ENCODE measurements at places on chromosomes 1 and 21.

DNA sequence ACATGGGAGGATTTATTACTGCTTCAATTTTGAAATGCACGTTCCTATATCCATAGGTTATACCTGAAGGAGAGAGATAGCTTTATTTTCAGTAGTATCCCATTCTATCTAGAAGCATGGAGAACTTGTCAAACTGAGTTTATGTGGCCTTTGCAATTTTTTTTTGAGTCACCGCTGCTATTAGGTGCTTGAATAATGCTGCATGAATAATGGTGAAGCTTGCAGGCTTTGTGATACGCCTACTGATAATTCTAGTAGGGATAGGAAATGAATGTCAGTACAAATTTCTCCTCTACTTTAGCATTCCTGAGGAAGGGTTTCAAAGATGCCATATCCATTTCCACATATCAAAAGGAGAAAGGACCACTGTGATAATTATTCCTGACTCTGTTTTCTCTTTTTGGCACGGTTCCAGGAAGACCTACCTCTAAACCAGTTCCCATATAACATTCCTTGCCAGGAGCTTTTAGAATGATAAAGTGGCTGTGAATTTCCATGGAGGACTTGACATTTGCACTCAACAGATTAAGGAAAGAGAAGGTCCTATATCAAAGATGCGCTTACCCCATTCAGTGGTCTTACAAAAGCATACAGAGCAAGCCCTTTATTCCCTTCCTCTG is 83.5 kb downstream of the SPATA46 start:
- DNase-seq: no peak

GRCh38 chr1:67991546-67991945 is 58.9 kb downstream of the DIRAS3 start:
- DNase-seq: no peak

DNA sequence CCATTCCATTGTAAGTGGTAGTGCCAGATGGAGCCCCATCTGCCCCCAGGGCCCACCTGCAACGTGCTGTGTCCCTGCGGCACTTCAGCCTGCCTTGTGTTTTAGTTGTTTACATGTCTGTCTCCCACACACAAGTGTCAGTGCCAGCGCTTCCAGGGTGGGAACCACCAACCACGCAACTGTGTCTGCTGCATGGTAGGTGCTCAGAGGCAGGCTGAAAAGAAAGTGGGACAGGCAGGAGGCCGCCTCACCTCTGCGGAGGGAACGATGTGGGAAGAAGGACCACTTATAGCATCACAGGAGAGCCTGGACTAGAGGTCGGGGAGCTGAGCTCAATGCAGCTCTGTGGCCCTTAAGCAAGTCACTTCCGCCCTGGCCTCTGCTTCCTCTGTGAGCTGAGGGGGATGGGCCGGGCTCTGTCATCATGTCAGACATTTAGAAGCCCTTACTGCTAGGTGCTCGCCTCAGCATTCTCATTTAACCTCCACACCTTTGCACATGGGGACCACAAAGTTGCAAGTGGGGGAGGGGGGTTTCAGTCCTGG is 17.9 kb downstream of the SLC9A1 start:
- peak; percentile 79 for DNase-seq

DNA sequence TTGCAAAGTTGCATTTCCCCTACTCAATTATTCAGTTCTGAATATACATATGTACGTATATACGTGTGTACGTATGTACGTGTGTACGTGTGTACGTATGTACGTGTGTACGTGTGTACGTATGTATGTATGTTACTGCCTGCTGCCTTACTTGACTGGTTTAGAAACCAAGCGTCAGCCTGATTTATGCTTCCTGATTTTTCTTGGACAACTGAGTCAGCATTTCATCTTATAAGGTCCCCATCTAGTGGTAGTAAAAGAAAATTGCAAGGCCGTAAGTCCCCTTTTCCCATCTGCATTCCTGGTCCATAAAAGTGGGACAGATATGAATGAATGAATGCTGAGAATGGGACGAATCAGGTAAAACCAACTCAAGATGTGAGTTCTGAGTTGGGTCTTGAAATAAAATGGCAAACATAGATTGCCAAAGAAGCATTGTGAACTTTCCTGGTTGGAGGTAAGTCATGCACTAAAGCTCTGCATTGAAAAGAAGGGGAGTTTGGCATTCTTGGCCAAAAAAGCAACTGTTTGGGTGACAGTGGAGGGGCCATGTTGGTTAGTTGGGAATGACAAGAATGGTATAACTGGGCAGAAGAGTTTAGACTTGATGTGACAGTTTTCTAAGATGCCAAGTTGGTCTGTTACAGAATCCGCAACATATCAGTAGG is 76.4 kb upstream of the DNAH14 start:
- no peak for DNase-seq

GRCh38 chr1:54108156-54108555 is 44.6 kb downstream of the CDCP2 start:
- DNase-seq: no peak

GRCh38 chr21:44955141-44955797 is 15.4 kb downstream of the SLX9 start:
- DNase-seq: no peak

DNA sequence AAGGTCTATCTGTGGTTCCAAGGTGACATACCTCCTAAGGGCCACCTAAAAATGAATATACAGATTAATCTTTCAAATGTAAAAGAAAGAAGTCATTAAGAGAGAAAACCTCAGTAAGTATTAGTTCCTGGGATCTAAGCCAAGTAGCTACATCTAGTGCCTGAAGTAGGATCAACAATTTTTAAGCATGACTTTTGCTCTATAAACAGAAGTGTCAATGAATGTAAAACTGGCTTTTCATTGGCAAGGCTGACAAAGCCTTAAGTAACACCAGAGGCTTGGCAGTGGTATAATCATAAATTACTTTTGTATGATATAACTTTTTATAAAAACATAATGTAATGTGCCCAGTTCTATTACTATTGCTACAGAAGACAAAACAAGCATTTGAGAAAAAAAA is 12.2 kb upstream of the ACADM start:
- DNase-seq: no peak

DNA sequence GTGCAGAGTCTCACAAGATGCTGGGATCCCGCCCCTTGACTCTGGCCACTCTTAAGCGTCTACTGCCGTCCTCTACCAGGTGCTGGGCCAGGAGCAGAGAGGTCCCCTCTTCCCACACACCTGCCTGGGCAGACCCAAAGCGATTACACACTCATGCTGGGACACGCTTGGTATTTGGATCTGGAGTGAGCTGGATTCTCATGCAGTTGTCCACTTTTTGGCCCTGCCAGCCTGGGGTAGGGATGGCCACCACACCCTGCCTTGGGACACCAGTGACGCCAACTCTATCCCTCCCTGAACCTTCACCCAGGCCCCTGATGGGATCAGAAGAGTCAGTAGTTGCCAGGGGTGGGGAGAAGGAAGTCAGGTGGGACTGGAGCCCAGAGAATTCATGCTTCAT is 28.6 kb downstream of the ITPKB start:
- DNase-seq: no peak

- peak; percentile 55 for DNase-seq
These were observed 6.3 kb downstream of the HAPLN2 start for GRCh38 chr1:156625436-156626078.

- no peak for DNase-seq
These were observed 21.0 kb upstream of the SLC44A3 start for GRCh38 chr1:94799206-94799605.

GRCh38 chr1:234320549-234320948 is 52.7 kb upstream of the COA6 start:
- DNase-seq: no peak

- no peak for DNase-seq
These were observed 35.5 kb upstream of the IL20 start for GRCh38 chr1:206829875-206830274.

GRCh38 chr21:16082038-16082816 is 352.4 kb downstream of the USP25 start:
- no peak for DNase-seq

DNA sequence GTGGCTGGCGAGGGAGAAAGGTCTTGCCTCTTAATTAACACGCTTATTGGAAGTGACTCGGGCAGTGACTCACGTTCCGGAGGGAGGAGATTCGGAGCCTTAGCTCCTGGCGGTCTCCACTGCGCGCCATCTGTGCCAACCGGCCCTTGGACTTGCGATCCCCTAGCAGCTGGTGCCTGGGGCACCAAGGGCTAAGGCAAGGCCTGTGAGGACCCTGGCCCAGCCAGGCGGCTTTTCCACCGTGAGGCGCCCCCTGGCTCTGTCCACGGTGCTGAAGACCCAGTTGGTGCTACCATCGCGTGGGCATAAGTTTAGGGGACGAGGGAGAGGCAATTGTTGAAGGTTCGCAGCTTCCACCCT is 1.3 kb upstream of the SYT6 start:
- no peak for DNase-seq

DNA sequence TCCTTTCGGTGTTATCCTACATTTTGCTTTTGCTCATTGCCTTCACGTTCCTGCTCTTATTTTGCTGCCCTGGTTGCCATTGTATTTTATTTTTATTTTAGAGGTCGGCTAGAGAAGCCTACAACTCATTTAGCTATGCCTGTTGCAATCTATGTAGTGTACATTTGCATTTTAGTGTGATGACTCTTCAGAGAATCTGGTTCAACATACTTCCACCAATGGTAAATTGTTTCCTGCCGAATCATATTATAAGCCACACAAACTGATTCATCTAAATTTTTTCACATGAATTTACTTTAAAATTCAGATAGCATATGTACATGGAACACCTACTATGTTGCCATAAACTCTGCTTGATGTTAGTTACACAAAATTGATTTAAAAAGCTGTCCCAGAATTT is 1596.9 kb downstream of the PLA2G4A start:
- no peak for DNase-seq

- no peak for DNase-seq
These were observed 10.6 kb downstream of the ZZZ3 start for GRCh38 chr1:77671836-77672235.

- no peak for DNase-seq
These were observed 54.9 kb downstream of the TM2D1 start for GRCh38 chr1:61670016-61670415.
